ENCODE measurements at places on chromosomes 3 and 15.

GRCh38 chr3:129402210-129402609, 26.2 kb downstream of the EFCAB12 start:
- no peak for DNase-seq

GRCh38 chr3:52754373-52754772, 16.4 kb downstream of the NEK4 start:
- no peak for DNase-seq

DNA sequence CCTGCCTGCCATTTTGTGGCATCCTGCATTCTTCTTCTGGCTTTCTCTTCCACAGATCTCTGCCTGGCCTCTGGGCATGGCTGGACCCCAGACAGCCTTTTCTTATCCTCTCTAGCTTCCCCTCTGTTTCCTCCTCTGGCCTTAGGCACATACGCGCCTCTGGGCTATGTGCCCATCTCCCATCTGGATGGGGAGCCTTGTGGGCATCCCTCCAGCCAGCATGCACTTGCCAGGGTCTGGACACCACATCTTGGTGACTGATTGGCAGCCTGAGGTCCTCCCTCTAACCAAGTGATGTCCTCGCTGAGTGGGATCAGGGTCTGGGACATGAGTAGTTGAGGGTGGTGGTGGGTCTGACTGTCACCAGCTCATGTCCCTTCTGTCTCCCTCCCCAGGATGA, 12.8 kb downstream of the PLEKHO2 start:
- DNase-seq: no peak

- no peak for DNase-seq
Observed at GRCh38 chr3:101970905-101971304, 121.6 kb downstream of the NFKBIZ start.

DNA sequence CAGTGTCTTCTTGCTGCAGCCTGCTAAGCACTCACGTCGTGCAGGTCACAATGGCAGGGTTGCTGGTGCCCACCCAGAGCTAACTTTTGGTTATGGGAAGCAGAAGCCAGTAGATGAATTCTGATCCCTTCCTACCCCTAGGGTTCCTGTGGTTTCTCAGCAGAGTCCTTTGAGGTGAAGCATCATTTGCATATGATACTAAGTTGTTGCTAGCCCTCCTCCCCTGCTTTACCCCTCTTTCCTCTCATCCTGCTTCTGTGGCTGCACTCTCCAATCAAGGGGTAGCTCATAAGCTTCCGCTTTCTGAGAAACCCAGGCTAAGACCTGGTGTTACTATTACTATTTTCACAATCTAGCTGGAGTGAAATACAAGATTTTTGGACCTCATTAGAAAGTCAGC, 22.1 kb upstream of the HEG1 start:
- no peak for DNase-seq

DNA sequence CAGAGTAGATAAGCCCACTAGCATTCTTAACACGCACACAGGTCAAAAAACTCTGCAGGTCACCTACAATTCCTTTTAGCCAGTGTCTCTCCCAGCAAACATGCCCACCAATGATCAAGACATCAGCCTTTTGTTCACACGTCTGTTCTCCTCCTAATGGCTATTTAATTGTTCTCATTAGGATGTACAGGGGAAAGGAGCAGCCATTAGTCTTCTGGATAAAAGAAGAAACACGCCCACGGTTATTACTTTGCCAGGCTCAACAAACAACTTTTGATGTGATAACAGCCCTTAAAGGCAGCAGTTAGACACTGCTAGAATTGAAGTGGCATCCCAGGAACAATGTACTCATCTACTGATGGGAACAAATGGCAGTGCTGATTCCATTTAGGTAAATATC, 108.8 kb downstream of the NTRK3 start:
- DNase-seq: no peak

GRCh38 chr3:175007306-175007705, 148.2 kb downstream of the NAALADL2 start:
- peak; percentile 38 for DNase-seq

- peak; percentile 51 for DNase-seq
Observed at GRCh38 chr3:30476368-30477084, 129.9 kb upstream of the TGFBR2 start.

GRCh38 chr3:128726023-128727016, at the start of gene RAB7A:
RAB7A (plus strand) TSS chr3:128726183; CDS start chr3:128795368, 69,185 bp downstream.
- peak; percentile 98 for DNase-seq

DNA sequence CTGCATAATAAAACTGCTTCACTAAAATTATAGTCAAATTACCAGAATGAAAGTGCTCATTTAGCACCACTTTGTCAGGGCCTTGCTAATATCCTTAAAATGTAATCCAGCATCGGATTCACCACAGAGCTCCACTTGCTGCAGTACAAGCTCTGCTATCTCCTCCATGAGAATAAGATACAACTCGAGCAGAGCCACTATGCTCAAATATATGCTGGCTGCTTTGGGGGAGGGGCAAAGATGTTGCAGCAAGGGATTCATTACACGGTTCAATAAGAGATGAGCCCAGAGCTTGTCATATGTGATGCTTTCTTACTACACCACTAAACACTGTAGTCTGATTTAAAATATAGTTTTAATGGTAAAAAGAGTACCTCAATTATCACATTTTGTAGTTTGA, 72.2 kb downstream of the DLG1 start:
- no peak for DNase-seq

GRCh38 chr3:176313426-176313825, 883.9 kb downstream of the TBL1XR1 start:
- no peak for DNase-seq

- DNase-seq: no peak
Observed at GRCh38 chr3:191894406-191894805, 433.4 kb downstream of the PYDC2 start.

- DNase-seq: no peak
Observed at GRCh38 chr3:39028546-39028945, 23.2 kb downstream of the SCN11A start.

Measured in fibroblast of skin of back (primary cell).